Stimulated activated CD8-positive, alpha-beta memory T cell treated with anti-CD3 and anti-CD28 coated beads, Interleukin-7, amount 100 ng/mL, for 24 hours (primary cell): ENCODE measurements at places on chromosomes 5 and 9.

- no peak for DNase-seq
These were observed 458.5 kb downstream of the MAT2B start for GRCh38 chr5:163963881-163964280.

DNA sequence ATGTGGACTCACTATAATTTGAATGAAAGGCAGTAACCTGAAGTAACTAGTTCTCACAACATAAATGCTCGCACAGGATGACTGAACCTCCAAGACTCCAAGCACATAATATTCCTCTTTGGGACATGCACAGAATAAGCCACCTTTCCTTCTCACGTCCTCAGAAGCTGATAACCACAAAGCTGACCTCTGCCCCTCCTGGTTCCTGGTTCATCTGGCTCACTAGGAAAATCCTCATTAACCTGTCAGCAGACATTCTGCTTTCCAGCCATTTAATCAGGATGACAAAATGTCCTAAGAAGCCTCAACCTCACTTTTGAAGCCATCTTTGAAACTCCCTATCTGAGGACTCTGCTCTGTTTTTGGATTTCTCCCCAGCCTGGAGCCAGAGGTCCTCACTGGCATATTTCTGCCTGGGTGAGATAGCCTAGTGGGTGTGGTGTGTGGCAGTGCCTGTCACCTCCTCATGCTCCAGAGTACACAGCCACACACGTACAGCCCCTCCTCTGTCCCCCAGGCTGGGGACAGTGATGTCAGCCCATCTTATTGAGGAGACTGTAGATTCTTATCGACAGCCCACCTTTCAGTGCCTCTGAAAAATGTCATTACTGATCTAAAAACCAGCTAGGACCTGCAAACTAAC is 10.3 kb downstream of the ANKH start:
- DNase-seq, result no peak

- DNase-seq, result no peak
These were observed 40.4 kb upstream of the MAN2A1 start for GRCh38 chr5:109649318-109649717.

DNA sequence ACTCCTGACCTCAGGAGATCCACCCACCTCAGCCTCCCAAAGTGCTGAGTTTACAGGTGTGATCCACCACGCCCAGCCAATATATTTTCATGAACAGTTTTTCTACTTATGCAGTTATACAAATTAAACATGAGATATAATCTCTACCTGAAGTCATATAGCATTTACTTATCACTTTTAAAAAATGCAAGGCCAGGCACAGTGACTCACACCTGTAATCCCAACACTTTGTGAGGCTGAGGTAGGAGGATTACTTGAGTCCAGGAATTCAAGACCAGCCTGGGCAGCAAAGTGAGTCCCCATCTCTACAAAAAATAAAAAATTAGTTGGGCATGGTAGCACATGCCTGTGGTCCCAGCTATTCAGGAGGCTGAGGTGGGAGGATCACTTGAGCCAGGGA is 164.7 kb upstream of the LHFPL2 start:
- DNase-seq, result no peak

DNA sequence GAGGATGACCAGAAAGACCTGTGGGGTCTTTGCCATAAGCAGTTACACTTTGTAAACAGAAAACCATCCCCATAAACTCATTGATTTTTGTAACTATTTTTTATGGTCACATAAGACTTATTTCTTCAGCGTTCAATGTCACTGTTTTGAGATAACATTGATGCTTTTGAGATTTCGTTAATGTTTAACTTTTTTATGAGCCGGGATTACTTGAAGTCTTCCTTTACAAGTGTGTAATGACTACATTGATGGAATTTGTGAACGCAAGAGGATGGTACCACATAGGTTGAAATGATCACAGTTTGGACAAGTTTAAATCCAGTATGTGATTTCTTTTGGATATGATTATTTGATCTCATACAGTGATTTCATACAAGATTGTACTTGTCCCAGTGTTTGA is 1.8 kb downstream of the SLC12A2 start:
- no peak for DNase-seq

- no peak for DNase-seq
These were observed 99.2 kb downstream of the PPP2R2B start for GRCh38 chr5:146779211-146779869.

DNA sequence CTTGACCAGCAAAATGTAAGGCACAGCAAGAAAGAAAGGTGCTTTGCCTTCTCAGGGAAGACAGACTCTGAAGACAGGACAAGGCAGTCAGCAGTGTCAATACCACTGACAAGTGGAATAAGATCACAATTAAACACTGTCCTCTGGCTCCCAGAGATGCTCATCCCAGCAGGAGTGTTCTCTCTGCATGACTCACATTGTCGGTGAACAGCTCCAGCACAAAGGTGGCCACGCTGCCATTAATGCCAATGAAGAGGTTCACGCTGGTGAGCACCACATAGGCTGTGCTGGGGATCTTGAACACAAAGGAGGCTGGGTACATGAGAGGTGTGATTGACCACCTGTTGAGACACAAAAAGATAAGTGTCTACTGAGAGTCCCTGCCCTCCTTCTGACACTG is 31.9 kb downstream of the NIPSNAP3B start:
- DNase-seq, result no peak

GRCh38 chr5:77513321-77513720 is 21.2 kb upstream of the WDR41 start:
- no peak for DNase-seq

DNA sequence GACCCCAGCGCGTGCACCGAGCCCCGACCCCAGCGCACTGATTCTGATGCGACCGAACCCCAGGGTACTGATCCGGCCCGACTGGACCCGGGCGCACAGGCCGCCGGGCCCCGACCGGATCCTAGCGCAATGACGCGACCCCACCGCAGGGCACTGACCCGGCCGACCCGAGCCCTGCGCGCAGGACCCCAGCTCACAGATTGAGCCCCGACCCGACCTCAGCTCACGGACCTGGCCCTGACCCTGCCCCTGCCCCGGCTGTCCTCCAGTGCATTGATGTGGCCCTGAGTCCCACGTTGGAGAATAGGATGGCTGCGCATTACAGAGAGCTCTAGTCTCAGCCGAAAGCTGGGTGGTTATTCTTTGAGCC is 438 bp downstream of the TRIP13 start:
- DNase-seq, result no peak

DNA sequence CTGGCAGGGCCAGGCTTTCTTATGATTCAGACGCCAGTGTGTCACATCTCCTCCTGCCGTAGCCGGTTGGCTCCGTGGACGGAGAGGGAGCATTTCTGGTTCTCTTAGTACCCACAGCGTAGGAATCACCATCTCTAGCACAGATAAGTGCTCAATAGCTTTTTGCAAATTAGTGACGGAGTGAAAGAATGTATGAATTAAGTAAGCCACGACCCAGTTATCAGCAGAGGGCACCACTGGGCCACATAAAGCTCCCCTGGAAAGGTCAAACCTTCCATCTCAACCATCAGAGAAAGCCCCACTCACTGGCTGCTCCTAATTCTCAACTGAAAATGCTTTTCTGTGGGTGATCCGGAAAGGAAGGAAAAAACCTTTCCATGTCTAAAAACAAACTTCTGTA is 317.0 kb upstream of the ADCY2 start:
- DNase-seq, result no peak

GRCh38 chr9:477193-477592 is 262.5 kb downstream of the DOCK8 start:
- no peak for DNase-seq

GRCh38 chr5:73459366-73459765 is 10.8 kb upstream of the FOXD1 start:
- no peak for DNase-seq

GRCh38 chr5:66701244-66701643 is 105.1 kb downstream of the MAST4 start:
- DNase-seq, result no peak

- no peak for DNase-seq
These were observed 3.8 kb downstream of the SPINK6 start for GRCh38 chr5:148206620-148207019.

- DNase-seq, result no peak
These were observed 2.9 kb downstream of the CDKN2A start for GRCh38 chr9:21991072-21991959.

GRCh38 chr5:77101298-77101697 is 14.2 kb upstream of the ZBED3 start:
- DNase-seq, result no peak

DNA sequence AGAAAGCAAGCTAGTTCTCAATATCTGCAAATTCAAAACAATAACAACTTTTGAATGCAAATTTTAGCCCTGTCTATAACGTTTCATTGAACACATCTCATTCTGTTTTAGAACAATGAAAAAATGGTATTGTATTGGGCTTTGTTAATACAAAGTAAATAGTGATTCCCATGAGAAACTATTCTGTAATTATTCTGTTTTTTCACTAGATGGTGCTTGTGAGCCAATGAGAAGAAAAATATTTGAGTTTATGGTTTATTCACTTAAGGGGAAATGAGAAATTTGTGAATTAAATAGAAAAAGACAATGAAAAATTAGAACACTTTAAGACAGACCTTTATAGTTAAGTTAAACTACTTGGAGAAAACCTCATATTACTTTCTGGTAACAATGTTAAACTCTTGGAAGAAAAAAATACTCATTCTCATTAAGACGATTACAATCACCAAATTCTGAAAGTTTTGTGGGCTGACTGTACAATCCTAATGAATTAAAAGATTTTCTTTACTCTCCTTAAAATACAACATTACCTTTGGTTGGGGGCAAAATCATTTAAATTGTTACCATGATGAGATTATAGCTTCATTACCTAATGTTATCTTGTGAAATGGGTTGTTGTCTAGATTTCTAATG is 127.0 kb downstream of the NNT start:
- no peak for DNase-seq

DNA sequence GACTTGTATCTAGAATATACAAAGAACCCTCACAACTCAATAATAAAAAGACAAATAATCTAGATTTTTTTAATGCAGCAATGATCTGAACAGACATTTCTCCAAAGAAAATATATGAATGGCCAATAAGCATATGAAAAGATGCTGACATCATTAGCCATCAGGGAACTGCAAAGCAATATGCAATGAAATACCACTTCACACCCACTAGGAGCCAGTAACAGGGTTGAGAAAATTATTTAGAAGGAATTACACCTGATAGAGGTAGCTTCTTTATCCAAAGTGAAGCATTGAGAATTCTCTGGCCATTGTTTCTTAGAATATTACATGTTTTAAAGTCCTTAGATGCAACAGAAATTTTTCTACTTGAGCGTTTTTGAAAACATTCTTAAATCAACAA is 316.9 kb downstream of the KCNN2 start:
- DNase-seq, result no peak

GRCh38 chr9:128233817-128234406 is 30.7 kb downstream of the DNM1 start:
- DNase-seq, result no peak

GRCh38 chr5:127804886-127805426 is 101.8 kb downstream of the CCDC192 start:
- DNase-seq, result no peak

DNA sequence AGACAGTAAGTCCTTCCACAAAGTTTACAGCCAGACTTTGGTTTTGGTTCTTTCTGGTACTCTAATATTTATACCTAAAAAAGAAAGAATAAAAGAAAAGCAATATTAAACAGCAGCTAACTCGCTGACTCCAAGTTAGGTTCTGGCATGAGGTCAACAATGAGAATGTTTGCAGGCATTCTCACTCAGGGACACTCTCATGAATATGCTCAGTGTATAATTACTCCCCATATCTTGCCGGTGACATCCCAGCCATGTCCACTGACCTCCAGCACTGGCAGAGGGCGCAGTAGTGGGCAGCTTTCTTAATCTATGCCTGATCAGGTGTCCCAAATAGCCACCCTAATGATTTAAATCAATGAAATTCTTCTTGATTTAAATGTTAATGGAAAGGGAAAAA is 151.5 kb downstream of the BNC2 start:
- no peak for DNase-seq

GRCh38 chr9:129887334-129888292 is 52.4 kb downstream of the USP20 start:
- DNase-seq, result no peak

- DNase-seq, result no peak
These were observed 1584.0 kb upstream of the ACO1 start for GRCh38 chr9:30800421-30800820.

- DNase-seq, result no peak
These were observed 41.0 kb downstream of the FAT2 start for GRCh38 chr5:151550146-151550545.
